Suppressor macrophage treated with lipopolysaccharide for 1 hour (primary cell): ENCODE measurements at places on chromosomes 7 and 10.

DNA sequence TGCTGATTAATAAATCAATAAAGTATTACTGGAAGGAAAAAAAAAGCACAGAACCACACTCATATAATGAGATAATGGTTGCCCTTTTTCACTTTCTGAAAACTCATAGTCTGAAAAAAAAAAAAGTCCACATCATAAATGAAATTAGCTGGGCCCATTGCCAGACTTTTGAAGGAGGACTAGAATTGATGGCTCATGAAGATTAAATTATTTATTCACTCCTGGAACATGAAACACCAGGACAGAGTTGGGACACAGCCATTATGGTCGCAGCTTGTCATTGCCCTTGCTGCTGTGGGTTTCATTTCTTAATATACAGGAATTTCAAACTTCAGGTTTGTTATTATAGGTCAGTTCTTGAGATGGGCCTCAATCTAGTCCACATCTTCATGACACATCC is 91.9 kb downstream of the CNTNAP2 start:
- no peak for DNase-seq

DNA sequence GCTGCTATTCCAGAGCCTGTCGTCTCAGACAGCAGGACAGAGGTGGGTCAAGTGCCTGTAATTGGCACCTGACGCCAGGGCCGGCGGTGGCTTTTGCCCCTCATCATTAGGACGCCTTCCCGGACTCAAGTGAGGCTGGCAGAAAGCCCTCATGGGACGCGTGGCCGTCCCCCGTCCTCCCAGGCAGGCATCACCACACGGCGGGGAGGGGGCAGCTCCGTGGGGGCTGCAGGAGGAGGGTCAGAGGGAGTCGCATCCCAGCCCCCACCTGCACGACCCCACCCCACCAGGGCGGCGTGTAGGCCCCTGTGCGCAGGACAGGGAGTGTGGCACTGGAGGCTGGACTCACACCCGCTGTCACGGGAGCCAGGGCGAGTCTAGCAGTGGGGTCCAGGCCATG is 16.3 kb downstream of the CFAP46 start:
- no peak for DNase-seq

DNA sequence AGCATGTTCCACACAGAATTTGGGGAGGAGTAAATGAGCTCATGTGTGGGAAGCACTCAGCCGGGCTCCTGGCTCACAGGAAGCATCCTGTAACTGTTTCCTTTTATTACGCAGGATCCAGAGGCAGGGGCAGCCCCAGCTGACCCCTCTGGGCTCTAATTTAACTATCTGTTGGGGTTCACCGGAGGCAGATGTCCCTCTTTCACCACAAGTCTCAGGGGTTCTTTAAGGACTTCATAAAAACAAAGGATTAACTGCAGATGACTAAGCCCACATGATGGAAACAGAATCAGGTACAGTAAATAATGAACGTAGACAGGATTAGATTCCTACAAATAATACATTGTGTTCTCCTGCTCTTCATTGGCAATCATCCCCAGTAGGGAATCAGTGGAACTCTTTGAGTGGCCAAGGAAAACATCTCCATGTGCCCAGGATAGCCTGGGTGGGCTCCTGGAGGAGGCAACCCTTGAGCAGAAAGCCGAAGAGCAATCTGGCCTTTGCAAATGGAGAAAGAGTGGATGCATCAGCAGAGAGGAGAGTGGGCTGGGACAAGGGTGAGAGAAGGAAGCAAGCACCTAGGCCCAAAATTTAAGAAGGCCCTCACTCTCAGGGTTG is 24.6 kb downstream of the TBXAS1 start:
- DNase-seq, result peak; percentile 79

- no peak for DNase-seq
These were observed 74.5 kb downstream of the AFAP1L2 start for GRCh38 chr10:114329634-114330365.

DNA sequence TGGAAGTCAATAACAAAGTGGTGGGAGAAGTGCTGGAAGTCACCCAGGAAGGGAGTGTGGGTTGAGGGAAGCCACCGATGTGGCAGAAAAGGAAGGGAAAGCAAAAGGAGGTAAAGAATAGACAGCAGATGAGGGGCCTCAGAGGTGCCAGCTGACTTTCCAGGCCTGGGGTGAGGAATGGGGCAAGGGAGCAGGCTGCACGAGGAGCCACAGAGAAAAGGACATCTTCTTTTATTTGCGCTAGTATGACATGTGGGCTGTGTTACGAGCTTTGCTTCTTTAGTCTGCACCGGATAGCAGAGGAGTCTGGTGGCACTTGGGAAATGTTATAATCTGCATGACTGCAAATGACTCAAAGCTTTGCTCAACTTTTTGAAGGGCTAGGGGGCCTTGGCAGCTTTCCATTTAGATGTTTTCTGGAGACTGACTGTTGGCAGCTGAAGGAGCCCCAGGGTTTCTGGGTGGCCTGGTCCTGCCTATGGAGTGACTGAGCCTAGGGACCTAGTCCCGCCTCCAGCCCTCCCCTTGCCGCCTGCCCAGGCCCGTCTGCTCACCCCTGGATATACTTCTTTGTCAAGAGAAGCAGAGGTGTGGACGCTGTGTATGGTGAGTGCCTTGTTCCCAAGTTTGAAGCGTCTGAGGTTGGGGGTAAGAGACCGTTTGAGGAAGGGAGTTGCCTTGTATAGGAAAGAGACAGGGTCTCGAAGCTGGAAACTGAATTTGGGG is 5.1 kb downstream of the PRXL2A start:
- peak; percentile 79 for DNase-seq

DNA sequence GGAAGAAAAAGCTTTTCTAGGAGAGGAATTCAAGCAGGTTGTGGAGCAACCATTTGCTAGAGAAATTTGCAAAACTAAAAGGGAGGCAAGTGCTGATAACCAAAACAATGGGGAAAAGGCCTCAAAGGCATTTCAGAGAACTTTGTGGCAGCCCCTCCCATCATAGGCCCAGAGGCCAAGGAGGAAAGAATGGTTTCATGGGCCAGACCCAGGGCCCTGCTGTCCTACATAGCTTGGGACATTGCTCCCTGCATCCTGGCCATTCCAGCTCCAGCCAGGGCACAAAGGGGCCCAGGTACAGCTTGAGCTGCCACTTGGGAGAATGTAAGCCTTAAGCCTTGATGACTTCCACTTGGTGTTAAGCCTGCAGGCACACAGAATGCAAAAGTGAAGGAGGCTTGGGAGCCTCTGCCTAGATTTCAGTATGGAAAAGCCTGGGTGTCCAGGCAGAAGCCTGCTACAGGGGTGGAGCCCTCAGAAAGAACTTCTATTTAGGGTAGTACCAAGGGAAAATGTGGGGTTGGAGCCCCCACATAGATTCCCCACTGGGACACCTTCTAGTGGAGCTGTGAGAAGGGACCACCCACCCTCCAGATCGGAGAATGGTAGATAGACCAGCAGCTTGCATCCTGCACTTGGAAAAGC is 91.2 kb downstream of the RALA start:
- no peak for DNase-seq

- peak; percentile 68 for DNase-seq
These were observed 1.5 kb upstream of the KCTD7 start for GRCh38 chr7:66627151-66627681.

DNA sequence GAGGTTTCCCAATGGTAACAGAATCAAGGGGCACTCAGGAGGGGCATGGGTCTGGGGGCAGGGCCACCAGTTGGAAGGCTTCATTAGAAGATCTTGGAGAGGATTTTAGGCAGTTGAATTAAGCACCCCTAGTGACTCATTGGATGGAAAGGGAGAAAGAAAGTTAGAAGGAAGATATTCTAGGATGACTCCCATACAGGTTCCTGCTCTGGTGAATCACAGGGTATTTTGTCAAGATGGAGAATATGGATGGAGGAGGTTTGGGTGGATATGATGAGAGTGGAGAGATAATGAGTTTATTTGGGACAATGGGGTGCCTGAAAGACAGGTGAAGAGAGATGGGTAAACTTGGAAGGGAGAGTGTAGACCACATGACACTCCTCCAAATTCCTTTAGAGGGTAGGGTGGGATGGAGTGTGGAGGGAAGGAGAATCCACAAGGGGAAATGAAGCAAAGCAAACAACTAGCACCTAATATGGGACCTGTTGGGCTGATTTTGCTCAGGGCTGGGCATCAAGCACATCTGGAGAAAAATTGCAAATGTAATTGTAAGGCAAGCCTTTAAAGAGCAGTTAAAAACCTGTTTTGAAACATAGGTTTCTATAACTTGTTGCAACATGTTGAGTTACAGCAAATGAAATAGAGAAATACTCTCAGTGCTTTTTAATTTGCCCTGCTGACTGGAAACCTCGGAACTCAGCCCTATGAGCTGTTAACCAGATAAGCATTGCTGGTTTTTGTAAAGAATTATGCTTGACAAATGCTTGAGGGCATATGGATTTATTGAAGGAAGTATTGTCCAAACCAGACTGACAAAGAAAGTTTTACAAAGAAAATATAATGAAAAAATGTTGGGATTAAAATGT is 2.9 kb upstream of the ENTPD7 start:
- DNase-seq, result peak; percentile 44

GRCh38 chr7:32357535-32358277 is 132.5 kb downstream of the LSM5 start:
- no peak for DNase-seq

- DNase-seq, result no peak
These were observed 198.0 kb downstream of the CAMK1D start for GRCh38 chr10:12547301-12547771.

DNA sequence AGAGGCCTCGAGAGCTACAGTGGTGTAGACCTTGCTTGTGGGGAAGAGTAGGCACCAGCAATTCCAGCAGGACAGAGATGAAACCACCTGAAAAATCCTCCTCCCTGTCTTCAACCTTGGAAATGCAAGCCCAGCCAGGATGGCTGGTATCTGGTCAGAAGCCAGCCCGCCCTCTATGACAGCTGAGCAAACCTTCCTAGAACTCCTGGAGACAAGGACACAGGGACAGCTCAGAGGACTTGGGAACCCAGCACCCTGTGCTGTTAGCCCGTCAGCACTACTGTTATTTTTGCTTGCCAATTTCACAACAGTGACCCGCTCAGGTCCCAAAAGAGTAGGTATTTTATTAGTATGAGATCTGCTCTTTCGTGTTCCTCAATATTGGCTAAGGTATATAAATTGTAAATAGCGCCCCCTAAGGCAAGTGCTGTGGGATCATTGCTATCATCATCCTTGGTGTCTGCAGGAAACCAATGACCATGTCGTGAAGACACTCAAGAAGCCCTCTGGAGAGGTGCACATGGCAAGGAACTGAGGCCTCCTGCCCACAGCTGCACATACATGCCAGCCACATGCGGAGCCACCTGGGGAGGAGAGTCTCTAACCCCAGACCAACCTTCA is 156.5 kb upstream of the CHST15 start:
- DNase-seq, result peak; percentile 24

- no peak for DNase-seq
These were observed 4.6 kb upstream of the EIF3B start for GRCh38 chr7:2350055-2350454.

GRCh38 chr7:105581066-105581811 is at the start of gene EFCAB10:
Gene EFCAB10, minus strand, starts transcription at chr7:105581493. Its CDS starts 30 bp downstream, at chr7:105581463.
- DNase-seq, result peak; percentile 33

GRCh38 chr7:105734233-105734632 is 142.2 kb downstream of the ATXN7L1 start:
- DNase-seq, result no peak

DNA sequence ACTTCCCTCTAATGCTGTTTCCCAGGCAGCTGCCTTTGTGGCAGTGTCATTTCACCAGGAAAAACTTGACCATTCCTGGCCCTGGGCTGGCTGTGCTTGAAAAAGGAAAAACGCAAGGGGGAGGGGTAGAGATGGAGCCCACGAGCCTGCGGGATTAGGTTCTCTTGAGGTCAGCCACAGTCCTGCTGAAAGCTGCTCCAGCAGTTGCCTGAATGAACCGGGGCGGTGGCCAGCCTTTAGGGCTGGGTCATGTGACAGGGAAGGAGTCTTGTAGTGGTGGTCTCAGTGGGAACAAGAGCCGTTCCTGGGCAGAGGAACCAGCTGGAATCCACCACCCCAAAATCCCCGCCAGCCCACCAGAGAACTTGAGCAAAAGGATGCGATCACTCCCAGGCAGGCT is 51.2 kb upstream of the LRRC4 start:
- DNase-seq, result no peak

DNA sequence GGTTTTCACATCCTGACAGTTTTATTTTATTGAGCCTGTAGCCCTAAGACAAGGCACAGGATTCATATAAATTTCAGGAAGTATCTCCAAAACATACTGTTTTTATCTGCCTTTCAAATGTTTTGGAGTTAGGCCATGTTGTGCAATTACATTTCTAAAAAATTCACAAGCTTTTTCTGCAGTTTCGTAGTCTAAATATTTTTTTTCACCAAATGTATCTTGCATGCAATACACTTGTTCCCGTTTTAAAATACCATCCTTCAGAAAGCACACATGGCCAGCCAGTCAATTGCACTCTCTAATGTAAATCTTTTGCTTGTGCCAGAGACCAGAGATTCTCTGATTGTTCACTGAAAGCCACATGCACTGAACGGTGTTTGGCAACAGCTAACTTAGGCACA is 161.5 kb upstream of the PRKCQ start:
- no peak for DNase-seq

- no peak for DNase-seq
These were observed 152.7 kb downstream of the CUX1 start for GRCh38 chr7:101969997-101970585.
